ENCODE measurements at places on chromosomes 5 and 9.

DNA sequence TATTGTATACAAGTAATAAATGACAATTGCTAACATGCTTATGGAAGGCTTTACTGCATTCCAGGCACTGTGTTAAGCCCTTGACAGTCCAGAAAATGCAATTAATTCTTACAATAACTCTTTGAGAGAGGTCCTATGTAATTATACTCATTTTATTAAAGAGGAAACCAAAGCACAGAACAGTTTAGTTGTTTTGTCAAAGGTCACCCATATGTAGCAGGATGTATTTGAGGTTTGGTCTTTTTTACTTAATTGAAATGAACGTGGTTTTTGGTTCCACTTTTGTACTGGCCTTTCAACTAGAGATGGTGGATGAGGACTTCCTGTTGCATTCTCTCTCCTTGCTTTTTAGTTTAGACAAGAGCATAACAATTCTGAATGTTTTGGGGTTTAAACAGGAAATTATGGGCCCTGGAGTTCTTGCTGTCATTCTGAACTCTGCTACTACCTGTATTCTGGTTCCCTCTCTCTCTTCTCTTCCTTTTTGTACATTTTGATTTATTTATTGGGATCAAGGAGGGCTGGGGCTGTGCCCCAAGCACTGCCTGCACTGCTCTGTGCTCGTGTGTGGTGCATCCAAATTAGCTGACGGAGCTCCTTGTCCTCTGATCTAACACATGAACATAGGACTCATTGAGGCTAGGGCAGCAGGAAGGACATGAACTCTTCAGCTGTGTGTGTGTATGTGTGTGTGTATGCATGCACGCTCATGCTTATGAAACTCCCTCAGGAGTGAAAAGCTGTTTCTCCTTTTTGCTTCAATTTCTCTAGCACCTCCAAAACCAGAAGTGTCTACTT is 47.4 kb downstream of the SLC28A3 start:
- DNase-seq, result no peak

DNA sequence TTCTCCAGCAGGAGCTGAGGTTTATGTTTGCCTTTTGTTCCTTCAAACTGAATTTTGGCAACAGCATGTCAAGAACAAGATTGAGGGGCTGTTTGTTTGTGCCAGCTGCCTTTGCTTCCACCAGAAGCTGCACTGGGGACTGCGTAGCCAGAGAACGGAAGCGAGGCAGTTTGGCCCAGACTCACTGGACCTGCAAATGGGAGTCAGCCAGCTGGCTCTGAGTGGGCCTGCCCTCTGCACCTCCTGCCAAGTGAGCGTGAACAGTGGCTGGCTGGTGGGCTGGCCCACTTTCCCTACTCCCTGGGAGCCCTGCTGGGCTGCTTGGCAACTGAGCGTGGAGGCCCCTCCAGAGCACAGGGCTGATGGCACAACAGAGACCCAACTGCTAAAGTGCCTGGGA is 111.6 kb downstream of the GALNT10 start:
- DNase-seq, result no peak

DNA sequence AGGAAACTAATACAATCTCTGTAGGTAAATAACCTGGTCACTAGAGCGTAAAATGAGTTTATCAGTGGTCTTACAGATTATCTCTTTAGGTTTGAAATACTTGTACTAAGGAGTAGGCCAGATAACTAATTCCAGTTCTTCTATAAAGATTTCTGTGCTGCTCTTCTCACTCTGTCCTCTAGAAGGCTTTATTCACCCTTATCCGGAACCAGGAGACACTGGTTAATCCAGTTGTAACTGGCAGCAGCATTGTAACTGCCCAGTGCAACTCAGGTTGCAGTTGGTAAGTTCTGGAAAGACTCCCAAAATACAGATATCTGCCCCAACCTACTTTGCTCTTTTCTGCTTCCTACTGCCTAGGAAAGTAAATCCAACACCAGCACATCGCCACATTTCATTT is 19.8 kb downstream of the C5orf22 start:
- DNase-seq, result no peak

DNA sequence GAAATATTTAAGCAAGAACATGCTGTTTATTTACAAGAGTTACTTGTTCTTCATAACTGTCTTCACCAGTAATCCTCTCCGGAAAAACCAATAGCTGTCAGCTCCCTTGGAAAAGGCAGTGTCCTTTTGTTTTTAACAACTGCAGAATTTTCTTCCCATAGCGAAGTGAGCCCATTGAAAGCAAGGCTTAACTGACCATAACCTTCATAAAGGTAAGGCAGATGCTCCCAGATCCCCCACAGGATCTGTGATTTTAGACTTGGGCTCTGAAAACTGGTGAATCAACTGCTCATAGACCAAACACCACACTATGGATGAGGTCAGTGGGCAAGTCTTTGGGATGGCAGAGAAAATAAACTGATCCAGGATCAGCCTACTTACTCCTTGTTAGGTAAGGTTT is 155.0 kb downstream of the GLIS3 start:
- DNase-seq, result no peak

GRCh38 chr9:105431424-105432246 is 16.2 kb upstream of the FSD1L start:
- no peak for DNase-seq

- DNase-seq, result no peak
Observed at GRCh38 chr9:2055203-2055658, 40.1 kb downstream of the SMARCA2 start.

DNA sequence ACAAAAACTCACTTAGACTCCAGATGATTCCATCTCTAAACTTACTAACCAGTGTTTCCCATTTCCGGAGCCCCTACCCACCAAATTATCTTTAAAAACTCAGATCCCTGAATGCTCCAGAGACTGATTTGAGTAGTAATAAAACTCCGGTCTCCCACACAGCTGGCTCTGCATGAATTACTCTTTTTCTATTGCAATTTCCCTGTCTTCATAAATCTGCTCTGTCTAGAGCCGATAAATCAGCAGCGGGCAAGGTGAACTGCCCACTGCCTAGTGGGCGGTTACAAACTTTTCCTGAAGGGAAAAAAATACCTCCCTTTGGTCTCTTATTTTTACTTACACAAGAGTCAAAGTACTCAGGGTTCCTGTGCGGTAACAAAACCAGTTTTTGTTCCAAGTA is 624.4 kb upstream of the RORB start:
- DNase-seq, result no peak

GRCh38 chr9:77667151-77667550 is 19.0 kb upstream of the GNA14 start:
- no peak for DNase-seq

DNA sequence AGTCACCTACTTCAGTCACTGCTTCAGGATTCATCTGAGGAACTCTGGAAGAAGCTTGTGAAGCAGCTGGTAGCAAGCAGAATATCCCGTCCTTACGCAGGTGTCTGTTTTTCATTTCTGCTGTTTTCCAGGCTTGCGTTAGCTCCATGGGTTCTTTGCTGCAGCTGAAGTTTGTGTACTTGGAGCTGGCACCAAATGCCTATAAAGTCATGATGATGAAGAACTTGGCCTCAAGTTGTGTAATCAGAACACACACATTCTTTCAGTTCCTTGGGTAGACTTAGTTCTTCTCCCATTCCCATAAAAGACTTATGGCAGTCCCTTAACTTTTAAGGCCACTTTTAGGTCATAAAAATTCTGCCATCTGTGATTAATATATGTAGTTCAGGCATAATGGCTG is 116.7 kb downstream of the LRRC70 start:
- DNase-seq, result no peak

DNA sequence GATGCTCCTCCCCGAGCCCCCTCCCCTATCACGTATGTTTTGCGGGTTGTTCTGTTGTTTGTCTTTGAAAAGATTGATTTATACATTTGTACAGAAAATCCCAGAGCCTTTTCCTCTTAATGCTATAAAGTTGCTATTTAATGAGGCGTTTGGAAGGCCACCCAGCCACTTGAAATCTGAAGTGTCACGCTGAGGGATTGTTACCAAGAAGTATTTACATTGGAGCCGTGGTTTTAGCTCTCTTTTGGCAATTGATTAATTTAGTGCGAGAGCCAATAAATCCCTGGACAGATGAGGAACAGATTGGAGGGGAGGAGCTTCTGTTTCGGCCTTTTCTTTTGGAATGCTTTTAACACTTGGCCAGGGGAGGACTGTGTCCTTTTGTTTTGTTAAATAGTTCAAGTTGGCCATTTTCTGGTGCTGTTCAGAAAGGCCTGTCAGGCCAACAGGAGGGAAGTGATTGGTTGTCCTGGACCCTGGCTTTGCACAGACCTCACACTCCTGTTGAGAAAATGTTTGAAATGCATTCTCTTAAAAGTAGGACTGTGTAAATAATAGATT is 250.2 kb downstream of the PDZD2 start:
- no peak for DNase-seq

GRCh38 chr5:90446961-90447360 is 27.6 kb downstream of the MBLAC2 start:
- DNase-seq, result no peak

GRCh38 chr5:142670804-142671203 is 15.1 kb downstream of the FGF1 start:
- no peak for DNase-seq

DNA sequence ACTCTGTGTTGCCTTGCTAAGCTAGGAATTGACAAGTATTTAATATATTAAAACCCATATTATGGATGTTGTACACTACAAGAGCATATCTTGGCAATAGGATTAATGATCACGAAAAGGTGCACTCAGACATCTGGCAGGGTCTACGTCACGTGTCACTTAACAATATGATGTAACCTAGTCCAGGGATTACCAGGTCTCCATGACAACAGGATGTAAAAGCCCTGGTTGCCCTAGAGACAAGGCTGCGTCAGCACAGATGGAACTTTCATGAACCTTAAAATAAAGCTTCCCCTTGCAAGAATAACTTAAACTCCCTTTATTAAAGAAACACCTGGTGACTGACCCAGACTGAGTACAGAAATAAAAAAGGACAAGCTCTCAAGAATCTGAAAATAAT is 717.8 kb downstream of the CDH18 start:
- DNase-seq, result no peak

GRCh38 chr9:21316032-21316842 is 11.1 kb upstream of the IFNA5 start:
- DNase-seq, result no peak

- DNase-seq, result no peak
Observed at GRCh38 chr5:119019501-119019900, 31.2 kb upstream of the DTWD2 start.

DNA sequence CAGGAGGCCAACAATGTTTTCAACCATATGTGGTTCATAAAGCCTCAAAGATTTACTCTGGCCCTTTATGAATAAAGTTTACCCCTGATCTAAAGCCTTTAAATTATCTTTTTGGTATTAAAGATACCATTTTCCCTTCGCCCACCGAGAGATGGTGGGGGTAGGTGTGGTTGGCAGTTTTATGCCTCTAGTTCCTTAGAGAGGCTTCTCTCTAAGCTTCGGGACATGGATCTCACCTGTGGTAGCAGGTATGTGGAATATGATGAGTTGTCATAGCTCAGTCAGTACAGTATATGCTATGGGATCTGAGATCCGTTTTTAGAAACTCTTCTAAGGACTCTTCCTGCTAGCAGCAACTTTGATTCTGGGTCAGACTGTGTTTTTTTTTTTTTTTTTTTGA is 2.3 kb downstream of the UQCRQ start:
- no peak for DNase-seq

GRCh38 chr5:137273511-137273910 is 225.6 kb downstream of the SPOCK1 start:
- no peak for DNase-seq

DNA sequence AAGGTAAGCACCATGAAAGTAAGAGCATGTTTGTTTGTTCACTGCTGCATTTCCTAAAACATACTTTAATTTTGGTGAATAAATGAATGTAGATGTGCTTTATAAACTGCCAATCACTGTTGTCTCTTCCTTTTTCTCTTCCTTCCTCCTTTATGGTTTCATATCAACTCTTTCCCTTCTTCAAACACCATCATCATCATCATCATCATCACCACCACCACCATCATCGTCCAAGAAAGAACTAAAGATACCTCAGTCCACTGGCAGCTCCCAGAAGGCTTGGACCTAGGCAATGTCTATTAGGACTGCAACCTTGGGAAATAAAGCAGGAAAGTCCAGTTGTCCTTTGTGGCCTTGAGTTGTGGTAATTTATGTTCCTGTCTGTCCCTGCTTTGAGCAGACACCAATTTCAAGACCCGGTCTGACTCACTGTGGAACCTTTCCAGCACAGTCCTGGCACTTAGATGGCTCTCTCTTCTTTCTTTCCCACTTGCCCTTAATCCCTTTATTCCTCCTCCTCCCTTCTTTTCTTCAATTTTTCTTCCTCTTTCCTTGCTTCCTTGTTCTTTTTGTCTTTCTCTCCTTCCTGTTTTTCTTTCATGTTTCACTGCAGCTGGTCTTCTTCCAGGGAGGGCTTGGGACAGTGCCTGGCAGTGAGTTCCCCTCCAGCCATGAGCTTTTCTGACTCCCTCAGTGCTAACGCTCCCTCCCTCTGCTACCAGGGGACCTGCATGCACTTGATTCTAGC is 99.3 kb downstream of the ANGPTL2 start:
- DNase-seq, result no peak
